ENCODE measurements at places on chromosomes 6 and 20.

GRCh38 chr6:155549928-155550327 is 94.3 kb upstream of the NOX3 start:
- DNase-seq, result no peak

DNA sequence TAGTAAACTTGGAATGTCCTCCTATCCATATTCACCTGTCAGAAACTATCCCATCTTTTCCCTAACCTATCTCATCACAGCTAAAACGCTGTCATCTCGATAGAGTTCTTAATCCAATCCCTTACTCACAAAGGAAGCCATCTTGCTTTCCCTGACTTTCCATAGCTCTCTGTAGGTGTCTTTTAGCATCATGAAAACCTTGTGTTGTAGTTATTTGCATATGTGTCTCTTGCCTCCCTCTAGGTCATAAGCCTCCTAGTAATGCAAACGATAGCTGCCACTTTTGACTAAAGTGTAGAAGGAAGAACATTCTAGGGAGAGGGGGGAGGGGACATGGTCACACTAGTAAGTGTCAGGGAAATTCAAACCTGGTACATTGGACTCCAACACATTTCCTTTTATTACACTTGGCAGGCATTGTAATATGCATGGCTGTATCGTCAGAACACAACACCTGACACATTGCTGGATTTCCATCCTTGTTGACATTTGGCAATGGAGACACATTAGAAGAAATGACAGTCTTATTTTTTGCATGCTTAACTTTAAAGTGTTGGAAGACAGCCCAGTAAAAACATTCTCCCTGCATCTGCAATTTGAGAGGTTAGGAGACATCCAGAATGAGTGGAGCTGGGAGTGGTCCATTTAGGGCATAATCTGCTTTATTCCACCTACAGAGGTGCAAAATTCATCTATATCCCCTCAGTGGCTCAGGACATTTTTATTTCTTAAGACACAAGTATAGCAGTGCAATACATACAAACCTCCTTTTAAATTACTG is 283.4 kb downstream of the HAO1 start:
- no peak for DNase-seq

DNA sequence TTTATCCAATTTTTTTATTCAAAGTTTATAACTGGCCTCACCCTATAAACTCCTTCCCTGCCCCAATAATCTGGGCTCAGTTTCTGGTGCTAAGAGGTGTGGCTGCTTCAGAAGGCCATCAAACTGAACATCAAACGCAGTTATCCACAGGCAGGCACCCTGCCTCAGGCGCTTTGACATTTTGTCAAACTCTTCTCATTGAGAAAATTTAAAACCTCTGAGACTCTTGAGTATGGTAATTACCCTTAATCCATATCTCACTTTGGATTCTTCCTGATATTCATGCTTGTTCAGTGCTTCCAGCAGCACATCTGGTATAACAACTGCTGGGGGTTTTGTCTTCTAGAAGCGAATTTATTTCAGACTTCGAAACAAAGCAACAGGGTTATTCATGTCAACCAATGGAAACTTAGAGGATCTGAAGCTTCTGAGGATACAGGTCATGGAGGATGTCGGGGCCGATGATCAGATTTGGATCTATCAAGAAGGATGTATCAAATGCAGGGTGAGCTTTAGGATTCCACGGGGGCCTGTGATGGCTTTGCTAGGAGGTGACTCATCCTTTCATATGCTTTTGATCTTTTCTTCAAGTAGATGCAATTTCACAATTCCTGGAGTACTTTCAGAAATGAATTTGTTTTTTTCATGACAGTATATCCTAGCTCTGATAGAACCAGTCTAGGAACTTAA is 68.2 kb downstream of the RTN4IP1 start:
- no peak for DNase-seq

DNA sequence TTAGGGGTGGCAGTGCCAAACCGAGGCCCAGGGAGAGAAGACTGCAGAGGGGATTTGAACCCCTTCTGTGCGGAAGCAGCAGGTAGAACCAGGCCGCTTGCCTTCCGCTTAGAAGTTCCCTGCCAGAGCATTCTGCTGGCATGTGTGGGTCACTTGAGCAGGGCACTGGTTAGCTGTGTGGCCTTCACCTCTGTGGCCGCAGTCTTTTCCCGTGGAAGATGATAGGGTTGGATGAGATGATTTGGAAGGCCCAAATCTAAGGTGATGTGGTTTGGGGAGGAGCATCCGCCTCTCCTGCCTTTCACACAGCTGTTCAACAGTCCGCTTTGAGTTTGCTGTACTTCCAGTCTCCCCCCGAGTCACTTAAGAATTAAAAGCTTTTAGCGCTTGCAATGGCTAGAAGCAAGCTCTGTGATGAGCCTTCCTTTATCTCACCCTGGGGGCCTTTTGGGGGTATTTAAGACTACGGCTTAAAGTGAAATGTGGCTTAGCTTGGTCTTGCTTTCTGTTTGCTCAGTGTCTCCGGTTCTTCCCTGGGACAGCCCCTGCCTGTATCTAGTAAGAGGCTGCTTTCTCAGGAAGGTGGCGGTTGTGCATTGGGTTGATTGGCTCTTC is 743 bp downstream of the CMTR1 start:
- DNase-seq, result peak; percentile 37

DNA sequence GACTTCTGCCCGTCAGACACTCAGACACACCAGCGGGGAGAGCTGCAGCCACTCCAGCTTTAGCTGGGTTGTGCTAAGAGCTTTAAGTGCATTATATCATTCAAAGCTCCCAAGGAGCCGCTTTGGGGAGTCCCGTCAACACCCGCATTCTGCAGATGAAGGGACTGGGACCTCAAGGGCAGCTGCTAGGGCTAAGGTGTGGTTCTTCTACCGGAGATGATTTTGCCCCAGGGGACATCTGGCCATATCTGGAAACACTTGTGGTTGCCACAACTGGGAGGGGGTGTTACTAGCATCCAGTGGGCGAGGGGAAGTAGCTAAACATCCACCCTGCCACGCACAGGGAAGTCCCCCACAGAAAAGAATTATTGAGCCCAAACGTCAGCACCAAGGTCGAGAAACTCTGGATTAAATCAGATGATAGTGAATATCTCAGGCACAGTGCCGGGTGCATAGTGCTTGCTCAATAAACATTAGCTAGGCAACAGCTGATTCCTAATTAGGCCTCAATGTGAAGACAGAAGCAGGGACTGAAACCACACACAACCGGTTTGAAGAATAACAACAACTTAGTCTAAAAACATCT is 29.6 kb downstream of the PMEPA1 start:
- DNase-seq, result no peak

- no peak for DNase-seq
These were observed 17.9 kb downstream of the NCR2 start for GRCh38 chr6:41353333-41353732.

DNA sequence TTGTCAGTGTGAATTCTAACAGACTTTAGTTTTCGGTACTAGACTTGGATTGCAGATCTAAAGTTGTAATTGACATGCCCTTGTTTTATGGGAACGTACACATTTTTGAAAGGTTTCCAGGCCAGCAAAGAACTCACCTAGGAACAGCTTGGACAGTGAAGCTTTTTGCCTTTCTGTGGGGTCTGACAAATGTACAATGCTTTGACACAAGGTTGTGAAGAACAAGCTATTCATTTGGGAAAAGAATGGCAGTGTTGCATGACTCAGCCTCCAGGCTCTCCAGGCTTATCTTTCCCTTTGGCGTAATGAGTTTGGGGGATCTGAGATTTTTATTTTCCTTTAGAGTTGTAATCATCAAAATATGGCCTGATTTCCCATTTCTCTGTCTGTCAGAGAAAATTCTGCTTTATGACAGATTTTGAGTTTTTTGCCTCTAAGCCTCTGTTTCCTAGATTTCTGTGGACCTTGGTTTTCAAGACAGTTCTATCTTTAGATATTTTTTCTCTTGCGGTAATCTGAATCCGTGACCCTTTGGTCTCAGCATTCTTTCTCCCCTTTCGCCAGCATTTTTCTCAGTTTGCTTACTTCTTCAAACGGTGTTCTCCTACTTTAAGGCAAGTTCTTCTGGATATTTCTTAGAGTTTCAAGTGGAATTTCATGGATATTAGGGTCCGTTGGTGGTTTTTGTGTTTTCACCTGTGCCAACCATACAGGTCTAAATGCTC is 221.0 kb downstream of the ADGB start:
- DNase-seq, result no peak

DNA sequence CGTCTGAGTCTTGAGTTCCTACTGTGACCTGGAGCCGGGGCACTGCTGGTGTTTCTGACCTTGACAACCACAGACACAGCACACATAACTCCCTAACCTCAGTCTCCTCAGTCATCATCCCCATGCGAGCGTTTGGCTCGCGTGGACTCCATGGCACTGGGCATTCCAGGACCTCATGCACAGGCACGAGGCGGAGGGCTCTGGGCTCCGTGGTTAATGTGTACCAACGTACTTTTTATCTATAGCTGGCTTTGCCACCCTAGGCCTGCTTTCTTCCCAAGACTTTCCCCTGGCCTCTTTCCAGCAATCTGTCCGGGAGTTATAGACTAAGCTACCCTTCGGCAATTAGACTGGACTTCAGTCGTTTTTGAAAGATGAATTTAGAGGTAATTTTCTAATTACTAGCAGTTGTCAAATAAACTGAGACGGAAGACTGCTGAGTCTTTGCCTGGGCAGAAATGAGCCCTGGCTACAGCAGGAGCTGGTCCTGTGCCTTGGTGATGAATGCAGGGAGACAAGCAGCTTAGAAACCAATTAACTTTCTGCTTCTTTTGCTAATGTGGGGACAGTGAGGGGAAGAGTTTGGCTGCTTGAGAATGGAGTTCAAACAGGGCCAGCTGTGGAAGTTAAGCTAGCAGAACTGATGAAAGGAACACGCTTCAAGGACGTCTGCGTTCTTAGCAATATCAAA is 16.1 kb upstream of the CTCFL start:
- no peak for DNase-seq

DNA sequence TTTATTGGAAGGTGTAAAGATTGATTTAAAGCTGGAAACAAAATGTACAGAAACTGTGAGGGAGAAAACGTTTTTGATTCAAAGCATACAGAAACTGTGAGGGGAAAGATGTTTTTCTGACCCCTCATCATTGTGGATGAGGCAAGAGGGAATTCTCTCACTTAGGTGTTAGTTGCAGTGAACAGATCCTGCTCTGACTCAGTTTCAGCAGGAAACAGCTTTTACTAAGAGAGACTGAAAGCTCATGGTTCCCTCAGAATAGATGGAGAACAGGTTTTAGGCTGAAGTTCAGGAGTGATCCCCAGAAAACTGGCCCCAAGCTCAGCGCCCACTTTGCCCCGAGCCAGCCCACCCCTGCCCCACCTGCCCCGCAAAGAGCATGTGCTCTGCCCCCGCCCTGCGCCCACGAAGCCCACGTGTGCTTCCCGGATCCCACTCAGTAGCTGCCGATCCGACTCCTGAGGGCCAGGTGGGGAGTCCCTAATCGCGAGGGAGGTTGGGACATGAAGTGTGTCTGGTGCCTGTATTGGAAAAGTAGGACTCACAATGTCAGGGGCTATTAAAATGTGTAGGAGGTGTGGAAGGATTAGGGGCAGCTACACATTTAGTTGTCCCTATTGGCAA is 41.2 kb downstream of the DUSP22 start:
- DNase-seq, result no peak

DNA sequence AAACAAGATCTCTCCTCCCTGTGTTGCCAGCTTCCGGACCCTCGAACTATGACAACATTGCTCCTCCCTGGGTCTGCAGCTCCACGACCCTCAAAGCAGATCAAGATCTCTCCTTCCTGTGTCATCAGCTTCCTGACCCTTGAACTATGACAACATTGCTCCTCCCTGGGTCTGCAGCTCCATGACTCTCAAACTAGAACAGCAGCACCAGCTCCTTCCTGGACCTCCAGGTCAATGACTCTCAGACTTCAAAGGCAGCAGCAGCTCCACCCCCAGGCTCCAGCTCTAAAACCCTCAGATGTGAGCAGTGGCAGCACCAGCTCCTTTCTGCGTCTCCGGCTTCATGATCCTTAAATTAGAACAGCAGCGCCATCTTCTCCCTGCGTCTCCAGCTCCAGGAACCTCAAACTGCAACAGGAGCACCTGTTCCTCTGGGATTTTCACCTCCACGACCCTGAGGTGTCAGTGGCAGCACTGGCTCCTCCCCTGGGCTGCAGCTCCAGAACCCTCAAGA is 341.0 kb upstream of the SULF2 start:
- DNase-seq, result no peak

GRCh38 chr6:151181706-151182363 is 57.9 kb upstream of the AKAP12 start:
- no peak for DNase-seq

- DNase-seq, result no peak
These were observed 30.8 kb downstream of the LAMA5 start for GRCh38 chr20:62336329-62336728.

DNA sequence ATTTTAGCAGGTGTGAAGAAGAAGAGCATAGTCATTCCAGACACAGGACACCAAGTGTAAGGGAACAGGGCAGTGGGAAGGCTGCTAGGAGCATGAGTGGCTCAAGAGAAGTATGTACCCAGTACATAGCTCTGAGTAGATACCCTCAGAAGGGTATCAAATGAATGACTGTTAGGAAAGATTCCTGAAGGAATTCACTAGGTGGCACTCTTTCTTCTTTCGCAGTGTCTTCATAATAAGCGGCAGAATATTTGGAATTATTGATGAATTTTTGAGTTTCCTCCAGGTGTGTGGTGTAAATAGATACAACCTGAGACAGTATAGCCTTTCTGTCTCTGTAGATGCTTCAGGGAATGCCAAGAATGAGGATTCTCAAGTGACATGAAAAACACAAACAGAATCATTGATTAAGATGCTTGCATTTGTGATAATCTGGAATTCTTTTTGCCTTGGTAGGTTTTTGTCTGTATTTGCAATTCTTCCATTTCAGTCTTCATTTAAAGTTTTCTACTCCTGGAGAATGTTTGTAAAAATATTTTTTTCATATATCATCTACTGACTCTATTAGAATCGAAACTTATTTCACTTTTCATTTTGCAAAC is 264.3 kb upstream of the RIMS1 start:
- DNase-seq, result no peak

DNA sequence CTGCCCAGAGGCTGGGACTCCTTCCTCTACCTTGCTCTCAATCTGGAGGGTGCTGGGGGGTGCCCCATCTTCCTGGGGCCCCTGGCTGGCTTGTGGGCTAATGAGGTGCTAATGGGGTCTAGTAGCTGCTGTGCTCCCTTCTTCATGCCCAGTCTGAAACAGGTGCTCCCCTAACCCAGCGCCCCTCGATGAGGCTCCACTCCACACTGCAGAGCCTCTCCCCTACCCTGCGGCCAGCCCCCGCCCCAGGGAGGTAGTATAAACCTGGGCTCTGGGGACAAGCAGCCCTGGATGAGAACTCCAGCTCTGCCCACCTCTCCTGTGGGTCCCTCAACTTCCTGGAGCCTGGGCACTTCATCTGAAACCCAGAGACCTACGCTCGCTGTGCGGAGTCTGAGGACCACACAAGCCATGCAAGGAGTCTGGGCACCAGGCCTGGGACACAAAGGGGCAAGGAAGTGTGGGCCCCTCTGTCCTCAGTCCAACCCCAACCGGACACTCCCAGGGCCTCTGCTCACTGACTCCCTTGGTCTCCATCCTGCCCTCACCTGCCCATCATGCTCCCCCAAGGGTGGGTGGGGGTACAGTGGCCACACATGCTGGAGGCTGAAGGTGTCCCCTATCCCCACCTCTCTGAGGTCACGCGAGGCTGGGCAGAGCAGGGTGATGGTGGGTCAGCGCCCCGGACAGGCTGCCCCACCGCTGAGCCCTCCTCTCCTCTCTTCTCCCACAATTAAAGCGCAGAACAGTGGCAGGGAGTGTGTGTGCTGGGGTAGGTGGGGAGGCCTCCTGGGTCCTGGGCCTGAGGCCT is 6.1 kb downstream of the RPL10A start:
- DNase-seq, result no peak
